ENCODE measurements at places on chromosomes 3 and 15.

GRCh38 chr15:60390871-60391501 is 6.8 kb downstream of the ANXA2 start:
- DNase-seq, result no peak

DNA sequence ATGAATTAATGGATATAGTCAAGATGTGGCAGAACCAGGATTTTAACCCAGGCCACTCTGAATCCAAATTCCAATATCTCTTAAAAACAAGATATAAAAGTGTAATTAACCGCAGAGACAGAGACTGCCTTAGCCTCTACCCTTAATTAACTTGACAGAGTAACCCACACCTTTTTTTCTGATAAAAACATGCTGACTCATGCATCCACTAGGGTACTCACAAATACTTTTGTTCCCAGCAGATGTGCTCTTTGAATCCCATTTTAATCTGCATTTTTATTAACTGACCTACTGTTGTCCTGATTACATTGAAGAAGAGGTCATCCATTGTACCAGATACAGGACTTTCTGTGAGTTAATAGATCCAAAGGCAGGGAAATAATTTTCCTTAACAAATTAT is 278.3 kb downstream of the CHL1 start:
- DNase-seq, result no peak

DNA sequence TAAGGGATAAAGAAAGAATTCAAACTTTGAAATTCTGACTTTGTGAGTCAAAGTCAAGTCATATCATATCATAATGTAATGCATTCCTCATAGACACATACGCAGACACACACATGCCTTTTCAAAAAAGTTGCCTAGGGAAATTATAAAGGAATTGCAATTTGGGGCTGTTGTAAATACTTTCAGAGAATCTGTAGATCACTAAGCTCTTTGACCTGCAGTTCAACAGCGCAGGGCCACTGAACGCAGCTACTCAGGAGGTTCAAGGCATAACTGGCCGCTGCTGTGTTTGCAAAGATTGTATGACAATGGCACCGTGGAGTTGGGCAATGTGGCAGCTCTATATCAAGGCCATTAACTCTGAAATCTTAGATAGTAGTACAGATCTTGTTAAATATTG is 188.4 kb upstream of the THRB start:
- DNase-seq, result no peak

DNA sequence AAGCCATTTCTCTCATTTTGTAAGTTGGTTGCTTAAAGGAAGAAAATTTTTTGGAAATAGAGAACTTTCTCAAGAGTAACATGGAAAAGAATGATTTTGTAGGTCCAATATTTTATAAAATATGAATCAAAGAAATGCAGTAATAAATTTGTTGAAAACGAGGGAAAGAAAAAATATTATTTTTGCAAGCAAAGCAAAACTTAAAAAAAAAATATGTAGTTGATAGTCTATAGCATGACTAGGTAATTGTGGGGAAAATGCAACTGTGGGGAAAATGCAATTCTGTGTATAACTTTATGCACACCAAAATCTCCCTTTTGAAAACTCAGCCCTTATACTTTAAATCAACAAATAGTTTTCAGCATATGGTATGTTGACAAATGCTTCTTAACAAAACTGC is 604.0 kb upstream of the AGTR1 start:
- DNase-seq, result no peak

DNA sequence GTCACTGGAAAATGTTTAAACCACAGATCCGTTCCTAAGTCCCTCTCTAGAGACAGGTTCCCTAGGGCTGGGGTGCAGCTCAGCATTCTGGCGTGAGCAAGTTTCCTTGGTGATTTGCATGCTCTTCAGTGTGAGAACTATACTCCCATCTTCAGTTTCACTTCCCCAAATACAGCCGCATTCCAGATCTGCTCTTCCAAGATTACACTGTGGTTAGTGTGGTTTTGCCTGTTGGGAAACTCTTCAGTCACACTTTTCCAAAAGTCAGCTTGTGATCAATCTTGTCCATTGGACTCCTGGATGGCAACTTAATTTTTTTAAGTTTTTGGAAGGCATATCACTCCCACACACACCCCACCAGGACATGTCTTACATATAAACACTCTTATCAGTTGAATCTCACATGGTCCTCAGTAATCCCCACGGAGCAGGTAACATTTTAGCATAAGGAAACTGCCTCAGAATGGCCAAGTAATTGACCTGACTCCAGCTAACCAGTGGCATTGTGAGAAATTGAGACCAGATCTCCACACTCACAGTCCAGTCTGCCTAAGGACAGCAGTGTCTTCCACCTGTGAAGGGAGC is 33.5 kb upstream of the PTPN23 start:
- DNase-seq, result no peak

DNA sequence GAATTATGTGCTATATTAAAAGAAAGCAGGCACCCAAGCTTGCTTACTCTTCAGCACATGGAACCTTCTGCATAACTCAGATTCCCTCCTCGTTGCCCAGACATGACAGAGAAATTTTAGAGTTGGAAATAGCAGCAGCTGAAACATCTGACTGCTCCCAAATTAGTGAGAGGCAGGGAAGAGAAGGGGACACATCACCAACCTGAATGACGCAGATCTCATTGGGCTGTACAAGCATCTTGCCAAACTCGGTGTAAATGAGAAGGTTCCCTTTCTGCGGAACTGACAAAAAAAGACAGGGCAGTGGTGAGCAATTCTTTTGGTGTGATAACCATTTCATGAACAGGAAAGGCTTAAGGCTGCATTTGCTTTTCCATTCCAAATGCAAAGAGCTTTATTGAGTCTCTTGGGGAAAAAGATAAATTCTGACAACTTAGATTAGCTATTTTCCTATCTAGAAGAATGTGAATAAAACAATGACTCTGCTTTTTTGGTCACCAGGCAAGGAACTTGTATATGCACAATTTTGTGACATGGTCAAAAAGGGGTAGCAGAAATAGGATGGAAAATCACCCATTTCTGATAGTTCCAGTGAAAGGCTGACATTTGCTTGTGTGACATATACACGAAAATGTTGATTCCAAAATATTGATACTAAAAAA is 35.1 kb downstream of the HGD start:
- no peak for DNase-seq

DNA sequence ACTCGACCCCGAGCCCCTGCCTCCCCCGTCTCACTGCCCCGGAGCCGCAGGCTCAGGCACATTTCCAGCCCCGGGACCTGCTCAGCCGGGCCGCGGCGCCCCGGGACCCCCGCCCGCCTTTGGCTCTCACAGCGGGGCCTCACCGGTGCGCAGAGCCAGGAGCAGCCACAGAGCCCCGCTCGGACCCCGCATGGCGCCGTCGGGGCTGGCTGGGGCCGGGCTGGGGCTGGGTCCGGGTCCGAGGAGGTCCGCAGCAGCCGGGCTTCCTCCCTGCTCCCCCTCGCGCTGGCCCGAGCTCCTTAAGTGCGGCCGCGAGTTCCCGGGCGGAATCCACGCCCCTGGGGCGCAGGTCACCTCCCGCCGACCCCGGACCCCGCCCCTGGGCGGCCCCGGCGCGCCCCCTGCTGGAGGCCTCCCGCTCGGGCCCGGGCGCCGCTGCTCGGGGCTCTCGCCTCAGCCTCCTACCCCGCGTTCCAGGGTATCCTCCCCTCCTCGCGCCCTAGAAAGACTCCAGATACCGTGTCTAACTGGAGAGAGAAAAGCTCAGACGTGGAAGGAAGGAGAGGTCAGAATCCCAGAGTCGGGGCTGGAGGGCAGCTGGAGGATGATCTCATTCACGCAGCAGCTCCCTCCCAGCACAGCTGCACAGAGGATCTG is at the start of gene MELTF:
Gene MELTF, minus strand, starts transcription at position 307 of the 657 bp plus-strand sequence. Its CDS starts 115 bp downstream, at position 192.
- DNase-seq, result no peak

DNA sequence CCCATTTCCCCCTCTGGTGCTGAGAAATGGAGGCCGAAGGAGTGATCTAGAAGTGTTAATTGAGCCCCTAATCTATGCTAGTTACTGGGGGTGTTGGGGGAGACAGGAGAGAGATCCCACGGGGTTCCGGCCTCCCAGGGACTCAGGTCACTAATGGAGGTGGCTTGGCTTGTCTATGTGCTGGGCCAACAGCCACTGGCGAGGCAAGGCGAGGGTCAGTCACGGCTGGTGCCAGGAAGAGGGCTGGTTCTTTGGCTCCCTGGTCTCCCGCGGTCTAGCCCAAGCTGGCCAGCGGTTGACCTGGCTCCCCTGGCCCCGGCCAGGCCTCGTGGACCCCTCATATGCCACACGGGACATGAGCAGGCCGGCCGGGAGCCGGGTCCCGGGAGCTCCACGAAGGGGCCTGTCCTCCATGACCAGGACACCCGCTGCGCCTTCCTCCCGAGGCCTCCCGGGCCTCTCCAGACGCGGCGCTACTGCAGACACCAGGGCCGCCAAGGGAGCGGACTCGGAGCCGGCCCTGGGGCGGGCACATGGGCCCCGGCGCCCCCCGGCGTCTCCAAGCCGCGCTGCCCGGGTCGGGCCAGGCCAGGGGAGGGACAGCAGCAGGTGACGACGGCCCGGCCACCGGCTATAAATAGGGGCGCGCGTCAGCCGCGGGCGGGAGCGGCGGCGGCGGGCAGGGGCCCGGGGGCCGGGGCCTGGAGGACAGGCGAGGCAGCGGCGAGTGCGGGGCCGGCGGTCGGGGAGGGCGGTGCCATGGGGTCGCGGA is at the start of gene ALPK3:
Gene ALPK3, plus strand, starts transcription at position 663 of the 772 bp plus-strand sequence. Its CDS starts 97 bp downstream, at position 760.
- DNase-seq, result no peak

DNA sequence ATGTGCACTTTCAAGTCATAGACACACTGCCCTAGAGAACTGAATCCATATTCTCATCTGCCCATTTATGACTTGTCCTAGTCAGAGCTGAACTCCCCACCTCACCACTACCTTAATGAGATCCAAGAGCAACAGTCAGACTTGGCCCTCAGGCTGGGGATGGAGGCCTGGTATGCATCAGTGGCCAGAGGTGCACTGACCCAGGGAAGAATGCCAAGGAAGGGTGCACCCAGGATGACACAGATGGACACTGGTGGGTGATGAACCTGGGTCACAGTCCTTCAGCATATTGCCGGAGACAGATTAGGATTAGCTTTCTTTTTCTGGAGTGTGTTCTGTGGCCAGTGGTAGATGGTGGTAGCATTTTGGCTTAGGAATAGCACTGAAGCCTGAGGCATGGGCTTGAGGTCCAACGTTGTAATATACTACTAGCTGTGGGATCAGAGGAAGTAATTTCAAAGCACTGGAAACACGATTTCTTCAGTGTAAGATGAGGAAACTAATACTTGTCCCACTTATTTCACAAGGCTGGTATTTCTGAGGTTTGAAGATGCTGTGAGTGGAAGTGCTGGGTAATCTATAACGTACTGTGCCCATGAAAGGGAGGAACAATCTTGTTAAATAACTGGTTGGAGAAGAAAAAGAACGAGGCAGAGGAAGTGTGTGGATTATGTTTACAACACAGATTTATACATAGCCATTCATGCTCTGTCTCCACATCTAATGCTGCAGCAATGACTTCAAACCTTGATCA is 265.0 kb downstream of the THRB start:
- DNase-seq, result no peak

DNA sequence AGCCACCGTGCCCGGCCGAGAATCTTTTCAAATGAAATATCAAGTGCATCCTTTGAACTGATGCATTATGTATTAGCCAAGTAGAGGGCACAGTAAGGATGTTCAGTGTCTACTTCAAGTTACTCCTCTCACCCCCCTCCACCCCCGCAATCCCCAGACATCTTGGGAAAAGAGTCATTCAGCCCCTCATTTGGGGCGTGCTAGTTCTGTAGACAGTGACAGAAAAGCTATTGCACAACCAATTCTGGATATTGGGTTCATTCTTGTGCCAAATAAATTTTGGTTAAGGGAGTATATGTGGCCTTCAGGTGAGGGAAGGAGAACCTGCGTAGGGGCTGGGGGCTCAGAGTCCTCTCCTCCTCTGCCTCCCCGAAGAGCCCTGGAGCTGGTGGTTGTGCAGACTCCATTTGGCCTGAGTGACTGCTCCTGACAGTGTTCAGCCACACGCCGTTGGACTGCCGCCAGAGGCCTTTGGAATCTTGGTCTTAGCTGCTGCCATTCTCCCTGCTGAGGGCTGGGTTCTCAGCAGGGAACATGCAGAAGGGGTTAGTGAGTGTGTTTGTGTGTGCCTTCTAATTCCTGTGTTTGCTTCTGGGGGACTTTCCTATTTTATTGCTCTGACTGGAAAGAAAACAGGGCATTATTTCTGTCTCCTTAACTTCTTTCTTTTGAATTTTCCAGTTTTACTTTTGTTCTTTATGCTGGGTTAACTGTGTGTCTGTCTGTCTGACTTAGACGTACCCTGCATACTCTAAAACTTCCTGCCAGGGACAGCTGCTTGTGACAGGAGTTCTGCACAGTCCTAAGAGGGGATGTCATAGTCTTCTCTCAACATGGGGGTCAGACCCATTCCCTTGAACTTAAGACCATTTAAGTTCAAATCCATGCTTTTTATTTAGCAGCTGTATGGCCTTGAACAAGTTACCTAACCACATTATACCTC is 21.0 kb downstream of the RARB start:
- DNase-seq, result peak; percentile 78

- DNase-seq, result no peak
Measured at GRCh38 chr3:25775936-25776335, 7.3 kb downstream of the NGLY1 start.

GRCh38 chr3:16318176-16318575 is 53.2 kb downstream of the OXNAD1 start:
- DNase-seq, result no peak

- DNase-seq, result no peak
Measured at GRCh38 chr3:150936693-150937092, 31.5 kb upstream of the MINDY4B start.

DNA sequence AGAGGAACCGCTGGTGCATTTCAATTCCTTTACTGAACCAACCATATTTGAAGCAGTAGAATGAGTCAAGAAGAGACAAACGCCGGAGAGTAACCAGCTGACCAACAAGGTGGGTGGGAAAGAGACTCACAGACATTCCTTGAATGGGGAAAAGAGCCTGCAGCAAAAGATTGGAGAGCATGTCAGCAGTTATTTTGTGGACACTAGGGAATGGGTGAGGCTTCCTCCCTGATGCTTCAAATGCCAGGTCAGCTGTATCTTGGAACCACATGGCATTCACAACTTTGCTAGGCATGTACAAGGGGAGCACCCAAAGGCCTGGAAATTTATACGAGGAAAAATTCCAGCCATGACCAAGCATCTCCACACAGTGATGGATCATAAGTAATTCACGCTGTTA is 29.9 kb upstream of the ZKSCAN7 start:
- no peak for DNase-seq

GRCh38 chr3:132242790-132243189 is 74.4 kb upstream of the ACP3 start:
- DNase-seq, result no peak

GRCh38 chr15:67148196-67148701 is 82.8 kb downstream of the SMAD3 start:
- no peak for DNase-seq

- DNase-seq, result no peak
Measured at GRCh38 chr3:12187448-12188327, 29.0 kb upstream of the TIMP4 start.
